ENCODE measurements at places on chromosomes 2 and 18.

DNA sequence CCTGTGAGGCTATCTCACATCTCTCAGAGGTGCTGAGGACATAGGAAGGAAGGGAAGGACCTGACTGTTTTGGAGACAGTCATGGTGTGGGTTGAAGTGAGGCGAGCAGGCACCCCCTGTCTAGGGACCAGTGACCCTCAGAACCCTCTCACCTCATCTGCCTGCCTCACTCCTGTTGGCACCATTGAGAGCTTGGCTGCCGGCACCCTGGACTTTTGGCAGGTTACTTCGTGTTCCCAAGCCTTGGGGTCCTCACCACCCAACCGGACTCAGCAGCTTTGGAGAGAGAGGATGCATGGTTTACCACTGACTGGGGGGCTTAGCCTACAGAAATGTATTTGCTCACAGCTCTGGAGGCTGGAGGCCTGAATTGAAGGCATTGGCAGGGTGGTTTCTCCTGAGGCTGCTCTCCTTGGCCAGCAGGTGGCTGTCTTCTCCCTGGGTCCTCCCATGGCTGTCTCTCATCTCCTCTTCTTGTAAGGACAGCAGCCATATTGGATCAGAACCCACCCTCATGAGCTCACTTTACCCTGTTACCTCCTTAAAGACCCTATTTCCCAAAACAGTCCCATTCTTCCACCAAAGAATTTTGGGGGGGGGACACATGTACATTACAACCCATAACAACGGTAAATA is 142.0 kb downstream of the TSN start:
- DNase-seq: no peak

DNA sequence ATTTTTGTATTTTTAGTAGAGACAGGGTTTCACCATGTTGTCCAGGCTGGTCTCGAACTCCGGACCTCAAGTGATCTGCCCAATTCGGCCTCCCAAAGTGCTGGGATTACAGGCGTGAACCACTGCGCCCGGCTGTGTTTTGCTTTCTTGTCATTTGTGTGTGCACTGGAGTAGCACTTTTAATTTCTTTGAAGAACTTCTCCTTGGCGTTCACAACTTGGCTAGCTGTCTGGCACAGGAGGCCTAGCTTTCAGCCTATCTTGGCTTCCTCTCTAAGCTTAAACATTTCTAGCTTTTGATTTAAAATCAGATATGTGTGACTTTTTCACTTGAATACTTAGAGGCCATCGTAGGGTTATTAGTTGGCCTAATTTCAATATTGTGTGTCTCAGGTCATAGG is 93.0 kb downstream of the COMMD1 start:
- DNase-seq: no peak

- no peak for DNase-seq
These were observed 155.8 kb upstream of the LRP1B start for GRCh38 chr2:142286618-142287017.

- DNase-seq: no peak
These were observed 298.6 kb downstream of the CYP26B1 start for GRCh38 chr2:71849111-71849510.

DNA sequence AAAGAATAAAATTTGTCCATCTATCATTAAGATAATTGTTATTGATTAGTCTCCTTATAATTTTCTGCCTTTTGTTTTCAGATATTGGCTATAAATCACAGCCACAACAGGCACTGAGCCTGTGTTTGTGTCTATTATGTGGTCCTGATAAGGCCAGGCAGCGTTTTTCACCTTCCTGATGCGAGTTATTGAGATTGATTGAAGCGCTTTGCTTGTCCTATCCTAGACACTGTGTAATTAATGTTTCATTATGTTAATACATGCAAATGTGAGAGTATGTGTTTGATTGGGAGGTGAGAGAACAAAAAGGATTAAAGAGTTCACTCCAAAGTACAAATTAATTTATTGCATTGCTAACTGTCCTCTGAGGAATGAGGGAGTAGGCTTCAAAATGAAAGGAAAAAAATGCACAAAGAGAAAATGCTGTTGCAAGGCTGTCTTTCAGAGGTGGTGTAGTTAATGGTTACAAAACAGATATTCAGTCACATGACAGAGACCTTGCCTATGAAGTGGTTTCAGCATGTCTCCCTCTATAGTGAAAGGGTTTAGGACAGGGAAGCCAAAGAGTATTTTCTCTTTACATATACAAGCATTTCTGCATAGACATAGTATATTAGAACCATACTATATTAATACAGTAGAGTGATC is 391.1 kb downstream of the DCC start:
- no peak for DNase-seq

- no peak for DNase-seq
These were observed 154.4 kb upstream of the EPAS1 start for GRCh38 chr2:46142546-46143428.

DNA sequence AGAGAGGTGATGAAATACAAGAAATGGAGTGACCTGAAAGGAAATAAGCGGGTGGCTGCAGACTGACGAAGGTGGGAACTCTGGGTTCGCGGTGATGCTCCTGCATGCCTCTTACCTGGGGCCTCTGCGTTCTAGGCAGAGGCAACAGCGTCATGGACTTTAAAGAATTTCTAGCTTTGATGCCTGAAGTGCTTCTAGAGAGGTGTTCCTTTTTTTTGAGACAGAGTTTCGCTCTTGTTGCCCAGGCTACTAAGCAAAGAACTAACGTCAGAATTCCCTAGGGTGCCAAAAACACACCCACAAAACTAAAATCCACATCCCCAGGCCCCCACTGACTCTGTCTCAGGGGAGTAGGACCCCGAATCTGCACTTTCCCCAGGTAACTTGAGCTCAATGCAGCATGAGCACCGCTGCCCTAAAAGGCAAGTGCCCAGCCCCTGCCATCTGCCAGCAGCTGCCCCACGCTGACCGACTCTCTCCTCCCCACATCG is 110.5 kb upstream of the ID2 start:
- DNase-seq: no peak

DNA sequence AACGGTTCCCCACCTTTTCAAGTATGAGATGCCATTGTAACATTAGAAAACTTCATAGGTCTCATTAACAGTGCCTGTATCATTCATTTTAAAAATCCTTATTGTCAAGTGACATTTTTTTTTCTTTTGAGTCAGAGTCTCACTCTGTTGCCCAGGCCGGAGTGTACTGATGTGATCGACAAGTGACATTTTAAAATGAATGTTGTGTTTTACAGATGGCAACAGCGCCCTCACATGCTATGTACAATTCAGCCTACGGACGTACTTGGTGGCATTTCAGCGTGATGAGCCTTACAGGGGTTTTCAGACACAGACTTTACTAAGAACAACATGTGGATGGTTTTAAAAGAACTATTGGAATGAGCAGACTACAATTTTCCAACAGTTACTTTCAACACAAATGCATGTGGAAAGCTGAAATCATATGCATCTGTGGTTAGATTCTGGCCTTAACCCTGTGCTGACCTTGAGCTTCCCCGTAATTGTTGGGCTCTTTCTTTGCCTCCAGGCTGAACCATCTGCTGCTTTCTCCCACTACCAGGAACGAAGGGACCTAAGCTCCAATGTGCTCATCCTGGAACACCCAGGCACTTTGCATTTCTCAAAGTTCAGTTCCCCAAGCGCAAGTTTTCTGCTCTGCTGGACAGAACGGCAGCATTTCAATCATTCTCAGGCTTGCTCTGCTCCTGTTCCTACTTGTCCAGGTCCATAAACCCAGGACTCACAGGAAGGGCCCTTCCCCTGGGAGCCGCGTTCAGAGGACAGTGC is 119.9 kb upstream of the NDUFV2 start:
- DNase-seq: no peak

GRCh38 chr2:70247364-70248180 is 856 bp downstream of the TIA1 start:
- no peak for DNase-seq

DNA sequence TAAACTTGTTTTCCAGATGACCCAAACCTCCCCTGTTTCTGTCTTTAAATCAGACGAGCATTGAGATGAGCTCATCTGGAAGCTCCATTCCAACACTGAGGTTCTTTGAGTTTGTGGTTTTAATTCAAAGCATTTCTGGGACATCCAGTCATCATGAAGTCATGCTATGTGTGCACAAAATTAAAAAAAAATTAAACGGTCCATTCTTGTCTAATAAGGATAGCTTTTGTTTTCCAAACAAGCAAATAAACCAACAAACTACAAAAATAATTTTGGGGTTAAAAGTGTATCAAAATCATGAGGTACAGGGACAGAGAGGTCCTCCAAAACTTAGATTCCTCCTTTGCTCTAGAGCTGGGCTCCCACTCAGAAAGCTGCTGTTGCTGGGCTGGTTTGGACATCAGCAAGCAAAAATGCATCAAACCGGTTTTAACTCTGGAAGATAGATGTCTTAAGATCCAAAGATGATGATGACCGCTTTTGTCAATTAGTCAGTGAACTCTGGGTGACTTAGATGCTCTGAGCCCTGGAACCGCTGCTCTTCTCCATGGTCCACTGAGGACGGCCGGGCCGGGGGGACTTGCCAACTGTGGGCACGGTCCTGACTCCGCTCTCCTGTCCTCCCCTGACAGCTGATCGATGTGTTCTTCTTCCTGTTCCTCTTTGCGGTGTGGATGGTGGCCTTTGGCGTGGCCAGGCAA is 65.4 kb downstream of the TRPM8 start:
- no peak for DNase-seq

DNA sequence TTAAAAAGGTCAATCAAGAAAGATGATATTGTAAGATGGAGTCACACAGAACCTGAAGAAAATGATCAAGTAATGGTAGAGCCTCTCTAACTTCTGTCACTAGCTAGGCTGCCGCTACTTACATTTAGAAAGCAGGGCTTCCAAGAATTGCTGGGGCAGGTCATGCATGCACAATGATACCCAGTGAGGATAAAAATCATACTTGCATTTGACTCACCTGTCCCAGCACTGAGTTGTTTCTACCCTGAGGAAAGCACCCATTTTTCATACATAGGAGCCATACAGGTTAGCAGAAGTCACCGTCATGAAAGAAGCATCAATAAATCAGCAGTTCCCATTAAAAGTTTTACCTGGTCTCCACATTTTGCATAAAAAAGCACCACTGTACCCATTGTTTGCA is 662.3 kb upstream of the FANCL start:
- no peak for DNase-seq

DNA sequence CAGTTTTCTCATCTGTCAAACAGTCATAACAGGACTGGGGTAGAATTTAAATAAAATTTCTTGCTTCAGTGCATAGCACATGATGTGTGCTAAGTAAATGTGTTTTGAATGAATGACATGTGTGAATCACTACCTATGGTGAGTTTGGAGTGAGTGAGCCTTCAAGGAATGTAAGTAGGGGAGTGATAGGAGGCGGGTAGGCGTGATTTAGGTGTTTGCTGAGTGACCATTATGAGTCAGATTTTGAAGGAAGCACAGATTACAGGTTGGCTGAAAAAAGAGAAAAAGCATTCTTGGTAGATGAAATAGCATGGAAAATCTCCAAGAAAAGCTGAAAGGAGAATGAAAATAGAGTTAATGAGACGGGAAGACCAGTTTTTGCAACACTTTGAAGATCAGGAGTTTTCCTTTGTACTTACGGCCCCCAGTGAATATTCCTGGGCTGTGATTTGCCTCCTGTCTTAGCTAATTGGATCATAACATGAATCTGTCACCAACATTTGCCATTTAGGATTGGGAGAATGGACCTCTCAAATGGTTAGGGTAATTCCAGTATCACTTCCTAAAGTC is 136.9 kb upstream of the GATA6 start:
- DNase-seq: no peak

DNA sequence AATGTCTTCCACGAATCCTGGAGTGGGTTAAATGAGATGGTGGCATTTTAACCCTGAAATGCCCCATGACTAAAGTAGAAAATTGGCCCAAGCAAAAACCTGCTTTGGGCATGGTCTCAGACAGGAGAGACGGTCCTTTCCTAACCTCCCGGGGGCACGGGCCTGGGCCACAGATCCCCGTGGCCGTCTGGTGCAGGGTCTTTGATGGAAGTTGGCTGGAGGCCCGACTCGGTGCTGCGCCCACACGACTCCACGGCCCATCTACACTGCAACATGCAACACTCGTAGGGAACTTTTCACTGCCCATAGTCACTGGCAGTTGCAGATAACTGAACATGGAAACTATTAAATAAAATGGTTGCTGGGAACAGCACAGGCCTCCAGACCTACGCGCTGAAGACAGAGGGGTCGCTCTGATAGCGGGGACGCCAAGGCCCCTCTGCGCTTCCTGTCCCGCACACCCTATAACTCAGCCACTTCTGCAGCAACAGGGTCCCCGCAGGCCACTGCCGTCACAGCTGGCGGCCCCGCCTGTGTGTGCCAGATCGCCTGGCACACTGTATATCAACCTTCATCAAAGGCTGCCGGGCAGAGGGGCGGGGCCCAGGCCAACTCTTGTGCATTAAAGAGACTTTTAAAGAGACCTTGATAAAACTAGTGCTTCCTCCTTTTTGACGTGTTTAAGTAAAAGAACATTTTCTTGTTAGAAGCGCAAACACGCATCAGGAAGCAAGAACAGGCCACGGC is 214.1 kb downstream of the TWIST2 start:
- no peak for DNase-seq

DNA sequence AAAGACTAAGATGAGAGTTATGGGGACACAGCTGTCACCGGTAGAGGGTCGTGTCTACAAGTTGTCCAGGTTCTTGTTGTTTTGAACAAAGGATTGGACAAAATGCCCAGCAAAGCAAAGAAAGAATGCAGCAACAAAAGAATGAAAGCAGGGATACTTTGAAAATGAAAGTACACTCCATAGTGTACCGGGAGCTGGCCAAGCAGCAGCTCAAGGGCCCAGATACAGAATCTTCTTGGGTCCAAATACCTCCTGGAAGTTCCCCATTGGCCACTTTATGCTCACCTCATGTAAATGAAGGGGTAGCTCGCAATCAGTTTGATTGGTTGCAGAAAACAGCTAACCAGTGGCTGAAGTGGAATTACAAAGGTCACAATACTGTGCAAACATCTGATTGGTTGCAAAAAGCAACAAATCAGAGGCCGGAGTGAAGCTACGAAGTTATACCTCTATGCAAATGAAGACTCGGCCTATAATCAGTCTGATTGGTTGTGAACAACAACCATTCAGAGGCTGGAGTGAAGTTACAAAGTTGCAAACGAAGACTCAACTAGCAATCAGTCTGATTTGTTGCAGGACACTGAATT is 474.9 kb upstream of the TMEFF2 start:
- no peak for DNase-seq

DNA sequence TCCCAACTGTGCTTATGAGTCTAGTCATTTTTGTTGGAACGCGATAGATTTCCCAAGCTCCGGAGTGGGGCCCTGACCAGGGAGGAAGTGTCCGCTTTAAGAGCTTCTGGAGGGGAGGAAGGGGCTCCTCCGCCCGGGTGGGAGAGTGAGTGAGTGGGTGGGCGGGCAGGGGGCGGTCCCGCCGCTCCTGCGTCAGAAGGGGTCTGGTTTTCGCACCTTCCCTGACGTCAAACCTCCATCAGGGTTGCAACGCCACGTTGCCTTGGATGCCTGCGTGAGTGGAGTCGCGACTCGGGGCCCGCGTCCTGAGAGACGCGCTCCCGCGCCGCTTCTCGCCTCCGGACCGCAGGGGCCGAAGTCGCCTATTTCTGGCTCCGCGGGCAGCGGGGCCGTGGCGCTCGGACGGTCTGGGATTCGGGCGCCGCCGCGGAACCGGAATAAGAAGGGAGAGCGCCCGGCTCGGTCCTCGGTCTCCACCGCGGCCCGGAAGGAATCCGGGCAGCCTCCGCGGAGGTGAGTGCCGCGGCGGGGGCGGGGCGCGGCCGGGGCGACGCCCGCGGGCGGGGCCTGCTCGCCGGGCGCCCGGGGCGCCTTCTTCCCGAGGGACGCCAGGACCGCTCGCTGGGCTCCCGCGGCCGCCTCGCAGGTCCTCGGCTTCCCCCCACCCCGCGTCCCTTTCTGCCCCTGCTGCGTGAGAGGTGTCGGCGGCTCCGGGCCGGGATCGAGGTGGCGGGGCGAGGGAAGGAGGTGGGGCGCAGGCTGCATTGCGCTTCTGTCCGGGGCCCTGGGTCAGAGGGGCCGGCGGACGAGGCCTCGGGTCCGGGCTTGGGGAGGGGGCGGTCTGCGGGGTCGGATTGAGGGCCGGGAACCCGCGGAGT is at the start of gene ZDBF2:
ZDBF2 (plus strand) TSS at position 230 of the 878 bp plus-strand sequence. CDS start 7,187 bp downstream, outside the sequence.
- DNase-seq: no peak
